BJ (cell line): ENCODE measurements at places on chromosomes 1 and 21.

GRCh38 chr1:212396638-212397037, 18.0 kb downstream of the PACC1 start:
- DNase-seq: no peak

- no peak for DNase-seq
These were observed 17.3 kb downstream of the ENAH start for GRCh38 chr1:225635649-225636048.

- DNase-seq: no peak
These were observed 20.3 kb upstream of the ZBTB8A start for GRCh38 chr1:32518976-32519375.

GRCh38 chr1:243596431-243597062, 253.5 kb downstream of the AKT3 start:
- peak; percentile 88 for DNase-seq

DNA sequence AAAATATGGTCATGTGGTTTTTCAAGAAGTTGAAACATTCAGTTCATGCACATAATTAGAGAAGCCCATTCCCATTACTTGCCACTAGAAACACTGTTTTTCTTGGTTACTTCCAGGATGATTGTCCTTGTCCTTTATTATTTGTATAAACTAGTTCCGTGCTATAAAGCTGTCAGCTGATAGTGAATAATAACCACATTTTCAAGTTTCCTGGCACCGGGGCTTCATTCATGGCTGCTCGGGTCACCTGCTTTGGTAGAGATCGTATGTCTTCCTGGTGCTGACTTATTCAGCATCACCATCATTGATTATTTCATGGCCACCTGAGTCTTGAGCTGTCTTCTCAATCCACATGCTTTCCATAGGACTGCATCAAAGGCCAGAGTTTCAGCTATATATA, 62.9 kb upstream of the ZNF326 start:
- DNase-seq: no peak

DNA sequence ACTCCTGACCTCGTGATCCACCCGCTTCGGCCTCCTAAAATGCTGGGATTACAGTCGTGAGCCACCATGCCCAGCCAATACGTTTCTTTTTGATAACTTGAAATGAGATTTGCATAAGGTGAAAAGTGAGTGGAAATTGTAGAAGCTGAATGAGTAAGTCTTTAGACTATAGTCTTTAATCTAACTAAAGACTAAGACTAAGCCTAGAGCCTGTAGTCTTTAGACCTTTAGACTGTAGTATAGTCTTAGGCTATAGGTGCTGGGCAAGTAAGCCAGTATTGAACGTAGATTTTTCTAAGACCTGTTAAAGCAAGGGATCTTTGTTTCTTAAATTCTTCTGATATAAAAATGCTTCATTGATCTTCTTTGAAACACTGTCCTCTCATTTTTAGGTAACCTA, 12.1 kb downstream of the PPP2R5A start:
- DNase-seq: no peak

- DNase-seq: no peak
These were observed 1.5 kb downstream of the F13B start for GRCh38 chr1:197065559-197065958.

DNA sequence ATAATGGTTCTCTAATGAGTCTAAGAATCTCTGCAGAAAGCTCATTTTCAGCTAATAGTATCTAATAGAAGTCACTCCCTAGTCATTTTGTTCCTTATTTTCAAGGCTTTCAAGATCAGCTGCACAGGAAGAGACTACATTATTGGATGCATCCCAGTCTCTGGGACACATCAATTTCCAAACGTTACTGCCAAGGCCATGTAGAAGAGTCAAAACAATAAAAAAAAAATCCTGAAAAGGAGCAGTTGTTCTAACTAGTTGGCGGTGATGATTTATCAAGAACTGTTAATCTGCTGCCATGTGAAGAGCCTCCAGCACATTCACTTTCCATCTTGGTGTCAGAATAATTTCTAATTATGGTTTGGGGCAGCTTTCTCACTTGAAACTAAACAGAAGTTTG, 5.7 kb downstream of the DDAH1 start:
- no peak for DNase-seq

DNA sequence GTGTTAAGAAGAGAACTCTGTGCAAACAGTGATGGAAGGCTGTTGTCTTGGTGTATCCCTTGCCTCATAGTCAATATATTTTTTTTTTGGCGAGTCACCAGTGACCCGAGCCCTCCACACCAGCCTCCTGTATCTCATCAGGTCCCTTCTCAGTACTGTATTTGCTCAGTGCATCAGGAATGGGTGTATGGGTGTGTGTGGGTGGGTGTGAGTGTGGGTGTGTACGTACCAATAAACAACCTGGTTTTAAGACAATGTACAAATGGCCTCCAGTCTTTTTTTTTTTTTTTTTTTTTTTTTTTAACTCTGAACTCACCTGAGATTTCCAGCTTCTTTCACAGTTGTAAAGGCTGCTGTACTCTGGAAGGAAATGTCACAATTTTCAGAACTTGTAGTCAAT, 7.3 kb downstream of the MYOG start:
- no peak for DNase-seq

DNA sequence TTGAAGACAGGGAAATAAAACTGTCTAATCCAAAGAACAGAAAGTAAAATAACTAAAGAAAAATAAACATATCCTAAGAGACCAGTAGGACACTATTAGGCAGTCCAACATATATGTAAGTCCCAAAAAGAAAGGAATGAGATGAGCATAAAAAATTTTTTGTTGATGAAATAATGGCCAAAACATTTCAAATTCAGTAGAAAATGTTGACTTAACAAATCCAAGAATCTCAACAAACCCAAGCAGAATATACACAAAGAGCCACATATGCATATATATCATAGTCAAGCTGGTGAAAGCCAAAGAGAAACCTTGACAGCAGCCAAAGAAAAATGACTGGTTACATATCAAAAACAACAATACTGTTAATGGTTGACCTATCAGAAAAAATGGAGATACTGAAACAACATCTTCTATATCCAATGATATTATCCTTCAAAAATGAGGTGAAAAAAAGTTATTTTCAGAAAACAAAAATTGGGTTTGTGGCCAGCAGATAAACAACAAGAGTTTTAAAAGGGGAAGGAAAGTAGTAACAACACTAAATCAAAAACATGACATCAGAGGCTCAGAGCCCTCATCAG, 26.4 kb downstream of the ZNF644 start:
- DNase-seq: no peak

GRCh38 chr21:26080211-26080610, 90.4 kb downstream of the APP start:
- no peak for DNase-seq

- DNase-seq: no peak
These were observed 45.3 kb downstream of the KCTD3 start for GRCh38 chr1:215612391-215612790.

- no peak for DNase-seq
These were observed 95.6 kb downstream of the TTC3 start for GRCh38 chr21:37168666-37169065.

GRCh38 chr21:31133243-31133830, 95.1 kb upstream of the KRTAP19-8 start:
- no peak for DNase-seq

- no peak for DNase-seq
These were observed 53.4 kb downstream of the CD2 start for GRCh38 chr1:116807394-116808199.

DNA sequence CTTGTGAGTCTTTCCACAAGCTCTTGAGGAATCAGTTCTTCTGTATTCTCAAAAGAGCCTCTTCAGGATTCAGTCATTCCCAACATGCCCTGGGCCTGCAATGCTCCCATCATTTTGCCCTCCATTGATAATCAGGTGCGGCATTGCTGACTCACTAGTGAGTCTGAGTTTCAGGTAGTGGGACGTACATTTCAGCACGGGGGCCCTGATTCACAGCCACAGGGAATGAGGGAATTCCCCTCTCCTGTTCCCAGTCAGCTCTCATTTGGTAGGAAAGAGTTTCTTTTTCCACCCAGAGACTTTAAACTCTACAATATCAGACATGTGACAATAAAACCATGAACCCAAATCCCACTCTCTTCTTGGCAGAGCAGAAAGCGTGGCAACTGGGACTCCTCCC, 3.7 kb upstream of the IRF6 start:
- DNase-seq: no peak

DNA sequence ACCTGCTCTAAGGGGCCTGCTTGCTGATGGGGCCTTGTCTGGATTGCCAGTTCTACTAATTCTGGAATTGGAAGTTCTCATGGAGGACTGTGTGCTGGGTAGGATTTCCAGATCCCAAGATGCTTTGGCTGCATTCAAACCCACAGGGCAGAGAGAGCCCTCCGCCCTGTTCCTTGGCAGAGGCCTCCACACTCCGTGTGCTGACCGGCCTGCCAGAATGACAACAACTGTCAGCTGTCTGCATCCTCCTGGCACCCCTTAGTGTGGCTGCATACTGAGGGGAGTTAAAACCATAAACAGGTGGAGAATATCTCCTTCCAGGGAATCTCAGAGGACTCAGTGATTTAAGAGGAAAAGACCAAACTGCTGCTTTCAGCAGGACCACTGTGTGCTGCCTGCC, 60.7 kb downstream of the ADARB1 start:
- no peak for DNase-seq

GRCh38 chr21:34120867-34121266, 47.5 kb downstream of the MRPS6 start:
- DNase-seq: no peak

DNA sequence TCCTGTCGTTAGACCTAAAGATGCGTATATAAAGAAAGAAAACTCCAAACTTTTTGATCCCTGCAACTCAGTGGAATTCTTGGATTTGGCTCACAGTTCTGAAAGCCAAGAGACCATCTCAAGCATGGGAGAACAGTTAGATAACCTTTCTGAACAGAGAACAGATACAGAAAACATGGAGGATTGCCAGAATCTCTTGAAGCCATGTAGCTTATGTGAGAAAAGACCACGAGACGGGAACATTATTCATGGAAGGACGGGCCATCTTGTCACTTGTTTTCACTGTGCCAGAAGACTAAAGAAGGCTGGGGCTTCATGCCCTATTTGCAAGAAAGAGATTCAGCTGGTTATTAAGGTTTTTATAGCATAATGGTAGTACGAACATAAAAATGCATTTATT, 33.1 kb downstream of the MDM4 start:
- no peak for DNase-seq

DNA sequence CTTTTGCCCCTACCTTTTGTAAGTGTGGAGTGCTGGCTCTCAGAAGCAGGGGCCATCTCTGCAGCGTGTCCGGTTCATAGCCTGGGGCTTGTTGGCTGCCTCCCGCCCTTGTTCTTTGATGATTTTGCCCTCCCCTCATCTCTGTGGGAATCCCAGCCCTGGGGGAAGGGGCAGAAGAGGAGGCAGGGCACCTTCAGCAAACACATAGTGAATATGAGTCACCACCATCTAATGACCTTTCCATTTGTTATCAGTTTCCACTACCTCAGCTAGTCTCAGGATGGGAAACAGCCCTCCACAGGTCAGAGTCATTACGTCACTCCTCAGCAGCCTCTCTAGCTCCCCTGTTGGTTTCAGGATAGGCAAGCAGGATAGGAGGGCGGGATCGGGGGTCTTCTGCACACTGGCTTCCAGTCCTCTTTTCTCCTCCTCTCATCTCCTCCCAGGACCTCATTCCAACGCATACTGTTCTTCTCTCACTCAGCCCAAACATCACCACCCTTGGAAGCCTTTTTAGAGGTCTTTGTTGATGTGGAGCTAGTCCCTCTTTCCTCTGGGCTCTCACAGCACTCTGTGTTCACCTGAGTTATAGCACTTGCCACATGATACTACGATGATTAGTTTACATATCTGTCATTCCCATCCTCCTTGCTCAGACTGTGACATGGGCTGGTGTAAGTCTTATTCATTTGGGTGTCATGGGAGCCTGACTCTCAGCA, 15.8 kb downstream of the GADD45A start:
- DNase-seq: no peak

DNA sequence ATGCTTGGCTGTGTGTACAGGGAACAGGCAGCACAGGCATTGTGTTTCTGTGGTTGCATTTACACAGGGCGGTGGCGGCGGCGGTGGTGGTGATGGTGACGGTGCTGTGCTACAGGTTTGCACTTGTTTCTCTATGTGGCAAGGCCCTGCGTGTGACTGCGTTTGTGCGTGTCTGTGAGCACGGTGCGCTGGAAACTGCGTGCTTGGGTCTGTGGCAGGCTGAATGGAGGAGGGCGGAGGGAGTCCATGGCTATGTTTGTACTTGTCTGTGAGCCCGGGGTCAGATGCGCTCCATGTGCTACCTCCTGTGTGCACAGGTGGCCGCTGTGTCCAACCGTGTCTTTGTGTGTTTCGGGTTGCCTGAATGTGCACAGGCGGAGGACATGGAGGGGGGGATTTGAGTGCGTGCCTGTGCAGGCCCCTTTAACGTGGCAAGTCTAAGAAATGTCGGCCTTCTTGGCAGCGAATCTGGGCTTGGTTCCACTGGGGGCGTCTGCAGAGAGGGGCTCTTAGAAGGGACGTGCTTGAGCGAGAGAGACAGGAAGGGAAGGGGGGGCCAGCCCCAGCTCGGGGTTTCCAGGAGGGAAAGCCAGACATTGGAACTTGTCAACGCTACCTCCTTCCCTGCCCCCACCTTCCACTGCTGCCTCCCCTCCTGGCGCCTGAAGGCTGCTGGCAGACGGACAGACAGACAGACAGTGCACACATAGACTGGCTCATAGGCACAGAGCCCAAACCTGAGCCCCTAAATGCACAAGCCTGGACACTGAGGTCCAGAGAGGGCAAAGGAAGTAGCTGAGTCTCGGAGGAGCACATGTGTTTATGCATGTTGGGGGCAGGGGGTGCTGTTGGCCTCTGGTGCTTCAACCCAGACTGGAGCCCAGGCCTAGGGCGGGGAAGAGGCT, 32.7 kb upstream of the WASF2 start:
- no peak for DNase-seq

DNA sequence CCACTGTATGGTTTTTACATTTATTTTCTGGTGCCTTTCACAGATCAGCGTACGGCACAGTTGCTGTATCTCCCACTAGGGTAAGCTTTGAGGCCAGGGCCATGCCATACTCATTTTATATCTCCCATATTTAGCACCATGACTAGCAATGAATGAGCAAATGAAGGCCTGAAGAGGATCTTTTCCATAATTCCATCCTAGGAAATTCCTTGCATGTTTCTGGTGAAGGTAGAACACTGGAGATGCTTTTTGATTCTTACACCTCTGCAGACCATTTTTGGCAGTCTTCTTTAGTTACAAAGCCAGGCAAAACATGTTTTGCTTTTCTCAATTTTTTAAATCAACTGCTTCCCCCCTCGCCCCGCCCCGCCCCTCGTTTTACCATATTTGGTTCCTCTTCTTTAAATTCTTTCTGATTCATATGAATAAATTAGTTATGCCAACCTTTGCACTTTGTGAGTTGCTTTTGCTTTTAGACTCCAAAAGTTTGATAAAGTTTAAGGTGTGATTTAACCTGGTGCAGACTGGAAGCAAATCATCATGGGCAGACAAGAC, 78.9 kb upstream of the AK4 start:
- no peak for DNase-seq
